NCI-H1092 (cell line): ENCODE measurements at places on chromosomes 5 and 9.

GRCh38 chr9:82677086-82677485 lies 385.9 kb downstream of the RASEF start:
- DNase-seq: no peak

DNA sequence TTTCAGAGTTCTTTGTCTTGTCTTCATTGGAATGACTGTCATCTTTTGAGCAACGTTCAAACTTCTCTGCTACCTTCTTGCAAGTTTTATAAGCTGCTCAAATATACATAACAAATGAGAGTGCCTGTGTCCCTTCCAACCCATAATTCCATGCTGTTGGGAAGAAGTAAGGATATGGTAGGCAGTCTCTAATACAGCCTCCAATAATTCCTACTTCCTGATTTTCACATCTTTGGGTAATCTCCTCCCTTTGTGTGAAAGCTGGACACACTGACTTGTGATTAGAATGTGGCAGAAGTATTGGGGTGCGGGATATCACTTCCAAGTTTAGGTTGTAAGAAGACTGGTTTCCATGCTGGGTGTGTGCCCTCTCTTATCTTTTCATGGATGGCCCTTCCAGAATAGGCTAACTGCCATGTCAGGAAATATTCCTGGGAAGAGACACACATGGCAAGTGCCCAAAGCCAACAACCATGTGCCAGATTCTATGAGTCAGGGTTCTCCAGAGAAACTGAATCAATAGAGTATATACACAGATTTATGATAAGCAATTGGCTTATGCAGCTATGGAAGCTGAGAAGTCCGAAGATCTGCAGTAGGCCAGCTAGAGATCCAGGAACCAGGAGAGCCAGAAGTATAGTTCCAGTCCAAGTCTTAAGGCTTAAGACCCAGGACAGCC lies 531.3 kb downstream of the NTRK2 start:
- peak; percentile 48 for DNase-seq

GRCh38 chr5:116989995-116990394 lies 415.4 kb upstream of the SEMA6A start:
- DNase-seq: no peak

GRCh38 chr9:114205171-114206015 lies 50.1 kb downstream of the COL27A1 start:
- no peak for DNase-seq

GRCh38 chr5:124986667-124987066 lies 240.2 kb upstream of the ZNF608 start:
- DNase-seq: no peak

DNA sequence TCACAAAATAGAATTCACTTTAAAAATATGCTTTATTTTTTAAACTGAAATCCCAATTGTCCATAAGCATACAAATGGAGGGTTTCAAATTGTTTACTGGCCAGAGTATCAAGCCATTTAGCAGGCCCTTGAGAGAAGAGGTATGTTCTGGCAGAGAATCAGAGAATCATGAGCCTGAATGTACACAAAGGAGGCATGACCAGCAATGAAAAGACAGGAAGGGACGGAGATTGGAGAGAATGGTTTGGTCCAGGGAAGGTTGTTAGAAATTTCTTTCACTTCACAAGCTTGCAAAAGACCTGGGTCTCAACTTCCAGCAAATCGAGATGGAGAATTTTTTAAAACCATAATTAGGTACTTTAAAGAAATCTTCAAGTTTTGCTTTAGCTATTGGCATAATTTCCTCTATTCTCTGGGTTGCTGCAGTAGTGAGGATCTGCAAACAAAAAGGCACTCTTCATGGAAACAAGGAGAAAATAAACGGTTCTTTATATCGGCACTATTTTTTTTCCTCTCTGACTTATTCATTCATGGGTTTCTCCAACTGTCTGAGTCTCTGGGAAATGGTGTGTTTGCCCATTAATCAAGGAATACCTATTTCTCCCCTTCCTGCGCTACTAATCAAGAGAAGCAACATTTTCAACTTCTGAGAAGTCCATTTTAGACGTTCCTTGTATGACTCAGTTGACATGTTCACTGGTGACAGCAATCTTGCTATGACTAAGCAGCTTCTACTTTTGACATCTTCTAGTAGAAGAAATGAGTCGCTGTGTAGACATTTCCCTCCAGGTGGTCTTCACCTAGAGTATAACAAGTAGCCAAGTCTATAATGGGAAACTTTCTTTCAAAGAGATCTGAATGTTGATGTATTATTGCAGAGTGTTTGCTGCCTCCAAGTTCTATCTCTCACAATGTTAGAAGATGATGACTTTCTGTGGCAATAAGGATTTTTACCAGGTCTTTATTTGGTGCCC lies 23.1 kb upstream of the ERCC6L2 start:
- DNase-seq: peak; percentile 77

DNA sequence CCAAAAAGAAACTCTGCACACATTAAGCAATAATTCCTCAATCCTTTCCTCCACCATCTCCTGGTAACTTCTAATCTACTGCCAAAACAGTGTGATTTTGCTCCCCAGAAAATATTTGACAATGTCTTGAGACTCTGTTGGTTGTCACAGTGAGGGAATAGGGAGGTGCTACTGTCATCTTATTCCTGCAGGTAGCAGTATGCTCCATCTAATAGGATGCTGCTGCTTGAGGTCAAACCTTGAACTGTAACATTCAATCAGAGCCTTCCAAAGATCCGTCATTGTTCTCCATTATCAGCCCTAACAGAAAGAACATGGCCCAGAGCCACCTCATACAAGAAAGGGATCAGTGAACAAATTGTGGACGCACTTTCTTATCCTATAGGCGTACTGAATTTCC lies 514.7 kb upstream of the GRIN3A start:
- DNase-seq: no peak

DNA sequence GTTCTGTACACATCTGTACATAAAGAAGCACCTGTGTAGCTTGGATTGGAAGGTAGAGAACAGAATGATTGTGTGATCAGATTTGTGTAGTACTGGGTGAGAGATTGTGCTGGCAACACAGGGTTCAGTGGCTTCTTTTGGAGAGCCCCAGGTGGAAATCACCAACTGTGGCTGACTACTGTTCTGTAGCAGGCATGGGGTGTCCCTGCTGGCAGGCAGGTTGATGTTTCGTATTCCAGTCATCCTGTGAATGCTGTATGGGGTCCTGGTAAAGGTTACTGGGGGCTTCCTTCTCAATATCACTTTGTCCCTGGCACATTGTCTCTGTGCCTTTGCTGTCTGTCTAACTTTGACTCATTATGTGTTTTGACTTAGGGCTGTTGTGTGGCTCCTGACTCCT lies 5.3 kb downstream of the ASPN start:
- no peak for DNase-seq

GRCh38 chr5:73311291-73312110 lies 137.1 kb downstream of the FOXD1 start:
- DNase-seq: peak; percentile 14

- peak; percentile 40 for DNase-seq
These were observed 15.2 kb downstream of the GARNL3 start for GRCh38 chr9:127279717-127280285.

- DNase-seq: no peak
These were observed 532.2 kb upstream of the WWC1 start for GRCh38 chr5:167759057-167759821.

GRCh38 chr5:113806904-113807303 lies 293.4 kb downstream of the YTHDC2 start:
- DNase-seq: peak; percentile 8

- no peak for DNase-seq
These were observed 53.9 kb downstream of the MEF2C start for GRCh38 chr5:88829054-88829453.

DNA sequence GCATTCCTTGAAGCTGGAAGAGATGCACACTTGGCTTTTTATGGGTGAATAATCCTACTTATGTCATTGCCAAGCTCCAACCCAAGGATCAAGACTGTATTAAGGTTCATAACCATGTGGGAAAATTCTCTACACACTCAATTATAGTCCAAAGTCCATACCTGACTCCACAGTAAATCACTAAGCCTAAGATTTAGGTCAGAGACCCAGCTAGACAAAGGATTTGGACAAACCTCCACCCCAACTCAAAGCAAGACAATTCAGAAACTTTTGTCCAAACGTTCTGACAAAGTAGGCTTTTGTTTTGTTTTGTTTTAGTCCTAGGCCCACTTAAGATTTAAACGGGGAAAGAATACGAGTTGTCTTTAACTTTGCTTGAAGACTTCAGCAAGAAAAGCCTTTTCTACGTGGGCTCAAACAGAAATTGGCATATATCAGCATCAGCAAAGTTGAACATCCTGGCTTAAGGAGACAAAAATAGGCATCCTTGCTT lies 1.7 kb downstream of the MEGF9 start:
- DNase-seq: no peak

- no peak for DNase-seq
These were observed 18.3 kb upstream of the IRX4 start for GRCh38 chr5:1901061-1901460.

DNA sequence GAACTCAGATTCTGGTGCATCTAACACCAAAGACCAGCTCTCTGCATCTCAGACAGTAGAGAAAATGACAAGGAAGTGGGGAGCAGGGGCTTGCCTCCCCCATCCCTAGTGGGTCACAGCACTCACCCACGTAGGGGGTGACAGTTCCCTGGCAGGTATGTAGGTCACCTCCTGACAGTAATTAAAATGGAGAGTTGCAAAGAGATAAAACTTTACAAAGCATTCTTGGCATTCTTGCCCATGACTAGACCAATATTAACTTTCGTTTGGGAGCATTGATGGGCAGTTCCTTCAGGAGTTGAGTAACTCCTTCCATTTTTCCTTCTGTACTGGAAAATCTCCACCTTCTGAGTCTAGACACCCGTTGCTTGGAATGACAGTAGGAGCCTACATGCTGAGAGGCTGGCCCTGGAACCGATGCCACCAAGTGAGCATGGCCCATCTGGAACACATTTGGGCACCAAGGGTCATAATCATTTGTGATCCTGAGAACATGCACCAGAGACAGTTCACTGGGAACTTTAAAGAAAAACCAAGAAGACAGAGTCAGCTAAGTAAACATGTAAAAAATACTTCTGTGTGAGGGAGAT lies 81.5 kb upstream of the MSX2 start:
- DNase-seq: no peak

DNA sequence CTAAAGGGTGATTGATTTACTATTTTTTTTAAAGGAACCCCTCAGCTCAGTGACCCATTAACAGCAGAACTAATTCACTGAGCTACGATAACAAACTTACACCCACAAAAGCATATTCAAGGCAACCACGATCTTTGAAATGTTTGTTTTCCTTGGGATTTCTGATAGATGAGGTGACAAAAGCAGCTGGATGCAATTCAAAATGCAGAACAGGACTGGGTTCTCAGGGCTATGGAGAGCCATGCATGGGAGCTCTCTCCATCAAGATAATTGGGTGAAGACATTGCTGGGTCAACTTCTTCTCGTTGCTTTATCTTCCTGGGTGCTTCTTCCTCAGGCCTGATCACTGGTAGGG lies 60.1 kb downstream of the PAPPA start:
- DNase-seq: no peak

DNA sequence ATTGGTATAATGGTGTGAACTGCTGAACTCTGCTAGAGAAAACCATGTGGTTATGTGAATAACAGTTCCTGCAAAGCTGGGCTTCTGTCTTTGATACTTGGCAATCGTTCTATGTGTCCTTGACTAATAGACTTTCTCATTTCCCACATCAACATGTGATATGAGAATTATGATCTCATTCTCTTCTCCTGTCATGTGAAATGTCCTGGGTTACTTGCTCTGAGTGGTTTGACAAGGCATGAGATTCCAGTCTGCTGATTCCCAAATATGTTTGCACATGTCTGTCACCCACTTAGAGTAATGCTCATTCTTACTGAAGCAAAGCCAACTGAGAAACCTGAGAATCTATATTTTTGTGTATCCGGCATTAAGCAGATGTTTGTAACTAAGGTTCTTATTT lies 141.2 kb downstream of the PARP8 start:
- no peak for DNase-seq

- DNase-seq: peak; percentile 12
These were observed 6.2 kb downstream of the ZBED3 start for GRCh38 chr5:77080905-77081304.

GRCh38 chr9:75823151-75823550 lies 67.3 kb upstream of the PCSK5 start:
- DNase-seq: no peak

GRCh38 chr5:143533978-143534760 lies 130.7 kb upstream of the NR3C1 start:
- no peak for DNase-seq

- DNase-seq: no peak
These were observed 62.2 kb upstream of the SLC2A8 start for GRCh38 chr9:127334725-127335124.

DNA sequence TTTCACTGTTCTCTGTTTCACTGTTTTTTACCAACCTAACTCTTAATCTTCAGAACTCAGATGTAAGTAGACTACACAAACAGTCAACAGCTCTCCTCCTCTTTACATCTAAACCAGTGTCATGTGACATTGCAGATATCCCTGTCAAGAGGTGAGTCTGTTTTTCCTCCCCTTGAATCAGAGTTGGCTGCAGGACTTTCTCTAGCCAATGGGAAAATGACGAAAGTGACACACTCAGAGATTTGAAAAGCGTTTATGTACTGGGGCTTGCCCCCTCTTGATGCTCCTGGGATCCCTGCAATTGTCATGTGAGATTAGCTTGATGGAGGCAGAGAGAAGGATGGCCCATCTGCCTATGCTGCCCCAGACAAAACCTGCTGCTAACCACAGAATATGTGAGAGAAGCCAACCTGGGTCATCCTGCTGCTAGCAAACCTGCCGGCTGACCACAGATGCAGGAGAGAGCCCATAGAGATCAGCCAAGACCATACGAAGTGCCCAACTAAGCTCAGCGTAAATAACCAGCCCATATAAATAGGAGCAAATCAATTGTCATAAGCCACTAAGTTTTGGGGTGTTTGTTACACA lies 111.1 kb downstream of the ASTN2 start:
- DNase-seq: no peak

DNA sequence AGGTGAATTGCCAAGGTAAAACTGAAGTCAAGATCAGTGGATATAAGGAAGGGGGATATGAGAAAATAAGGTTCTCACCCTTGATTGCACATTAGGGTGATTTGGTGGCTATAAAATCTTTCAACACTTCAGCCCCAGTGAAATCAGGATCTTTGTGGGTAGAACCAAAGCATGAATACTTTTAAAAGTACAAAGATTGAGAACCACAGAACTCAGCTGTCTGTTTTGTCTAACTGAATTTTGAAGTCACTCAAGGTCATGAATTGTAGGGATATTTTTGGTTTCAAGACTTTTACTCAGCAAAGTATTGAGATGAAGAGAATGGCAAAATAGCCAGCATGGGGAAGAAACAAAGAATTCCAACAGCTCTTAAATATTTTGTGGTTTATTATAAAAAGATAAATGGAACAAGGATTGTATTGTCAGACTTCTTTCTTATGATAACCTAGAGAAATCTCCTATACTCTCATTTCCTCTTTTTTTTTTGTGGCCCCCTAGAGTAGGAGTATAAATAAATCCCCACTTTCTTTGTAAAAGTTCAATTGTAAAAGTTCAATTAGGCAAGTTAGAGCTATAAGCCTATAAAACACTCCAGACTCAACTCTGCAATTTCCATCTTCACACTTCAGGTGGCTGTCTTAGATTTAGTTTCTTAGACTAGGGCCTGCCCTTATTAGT lies 272.9 kb downstream of the PDE4D start:
- DNase-seq: no peak
